ENCODE measurements at places on chromosomes 1 and 21.

DNA sequence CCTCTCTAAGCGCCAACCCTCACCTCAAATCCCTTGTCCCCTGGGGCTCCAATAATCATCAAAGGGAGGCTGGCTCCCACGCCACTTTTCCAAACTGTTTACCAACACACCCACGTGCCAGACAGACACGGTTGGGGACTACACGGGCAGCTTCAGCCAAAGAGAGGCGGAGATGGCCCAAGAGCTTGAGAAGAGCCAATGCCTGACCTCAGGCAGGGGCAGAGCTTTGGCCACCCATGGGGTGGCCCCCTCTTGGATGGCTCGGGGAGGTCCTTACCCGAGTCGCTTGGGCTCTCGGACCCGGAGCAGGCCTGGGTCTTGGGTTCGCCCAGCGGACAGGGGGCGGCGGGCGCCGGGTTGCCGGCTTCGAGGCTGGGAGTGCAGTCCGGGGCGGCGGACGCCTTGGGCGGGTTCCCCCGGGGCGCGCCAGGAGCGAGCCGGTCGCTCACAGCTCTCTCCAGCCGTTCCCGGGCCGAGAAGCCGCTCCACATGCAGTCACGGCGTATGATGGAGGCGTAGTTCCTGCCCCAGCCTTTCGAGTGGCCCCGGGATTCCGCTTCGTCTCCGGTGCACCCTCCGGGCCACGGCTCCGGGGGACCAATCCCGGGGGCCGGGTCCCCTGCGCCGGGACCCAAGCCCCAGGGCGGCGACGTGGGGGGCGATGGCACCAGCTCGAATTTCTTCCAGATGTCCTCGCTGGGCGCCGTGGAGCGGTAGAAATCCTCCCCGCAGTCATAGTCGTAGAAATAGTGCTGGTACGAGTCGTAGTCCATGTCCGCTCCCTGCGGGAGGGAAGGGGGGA is 854 bp downstream of the MYCL start:
- DNase-seq = peak; percentile 43

- no peak for DNase-seq
Observed at GRCh38 chr1:41370756-41371420, 9.7 kb downstream of the FOXO6 start.

DNA sequence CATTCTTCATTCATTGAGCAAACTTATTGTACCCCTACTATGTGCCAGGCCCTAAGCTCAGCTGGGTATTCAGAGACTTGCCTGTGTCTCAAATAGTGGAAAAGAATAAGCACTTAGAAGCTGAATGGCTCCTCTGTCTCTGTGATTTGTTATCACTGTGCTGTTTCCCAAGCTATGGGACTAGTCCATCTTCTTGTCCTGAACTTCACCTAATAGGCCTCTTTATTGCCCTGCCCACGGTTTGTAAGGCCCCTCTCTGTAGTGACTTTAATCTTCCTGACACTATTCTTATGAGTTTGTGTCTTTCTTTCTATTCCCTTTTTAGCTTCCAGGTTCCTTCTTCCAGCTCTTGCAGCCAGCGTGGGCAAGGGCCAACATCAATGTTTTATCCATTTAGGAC is 85.4 kb upstream of the LPGAT1 start:
- no peak for DNase-seq

- DNase-seq = no peak
Observed at GRCh38 chr1:227190321-227190720, 128.0 kb downstream of the CDC42BPA start.

GRCh38 chr1:151147132-151147503 is 687 bp upstream of the SEMA6C start:
- DNase-seq = no peak

- DNase-seq = no peak
Observed at GRCh38 chr1:153659175-153659534, 652 bp downstream of the SNAPIN start.

- DNase-seq = peak; percentile 74
Observed at GRCh38 chr1:109193653-109194590, 19.8 kb upstream of the SARS1 start.

DNA sequence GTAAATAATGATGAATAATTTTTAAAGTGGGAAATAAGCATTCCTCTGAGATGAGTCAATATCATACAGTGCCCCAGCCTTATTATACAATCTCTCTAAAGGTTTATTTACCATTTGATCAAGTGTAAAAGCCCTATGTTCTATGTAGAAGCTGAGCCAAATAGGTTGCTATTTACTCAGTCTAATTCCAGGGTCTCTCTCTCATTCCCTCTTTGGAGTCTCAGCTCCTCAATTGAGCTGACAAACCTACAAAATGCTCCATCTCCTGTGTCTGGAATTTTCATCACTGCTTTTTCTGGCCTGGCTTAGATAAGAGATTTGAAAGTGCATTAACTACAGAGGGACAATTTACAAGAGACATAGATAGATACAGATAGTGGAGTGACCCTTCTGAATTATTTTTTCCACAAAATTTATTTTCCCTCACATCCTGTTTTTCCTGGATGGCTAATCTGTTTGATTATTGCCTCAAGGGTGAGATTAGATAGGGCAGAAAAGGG is 24.8 kb upstream of the USH2A start:
- DNase-seq = no peak

DNA sequence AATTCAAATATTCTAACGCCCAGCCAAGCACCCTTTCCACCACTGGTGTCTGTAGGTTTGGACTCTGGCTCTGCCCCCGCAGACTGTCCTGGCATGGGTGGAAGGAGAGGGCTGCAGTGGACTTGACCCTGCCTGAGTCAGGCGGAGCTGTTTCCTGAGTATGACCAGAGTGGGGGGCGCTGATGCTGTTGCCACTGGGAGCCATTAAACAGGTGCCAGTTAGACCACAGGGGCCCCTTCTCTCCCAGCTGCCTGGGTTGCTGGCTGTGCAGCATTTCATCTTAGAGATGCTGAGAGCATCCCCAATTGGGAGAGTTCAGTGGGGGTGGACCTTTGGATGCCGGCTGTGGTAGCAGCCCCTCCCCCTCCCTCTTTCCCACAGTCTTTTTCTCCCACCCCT is 539.5 kb downstream of the MATN1 start:
- no peak for DNase-seq

- DNase-seq = no peak
Observed at GRCh38 chr1:1302006-1302430, 5.7 kb downstream of the ACAP3 start.

All from Calu3 (cell line).